ENCODE measurements at places on chromosomes 2 and 18. TPM values are rescaled to one million over a fixed set of nuclear protein-coding genes. Genes with fewer than 3 reads are reported as not detected.
A peak's percentile ranks its signal among the peaks of the same experiment; 100 is the strongest.

GRCh38 chr2:21289989-21290388, 166.2 kb downstream of the TDRD15 start:
- DNase-seq, result no peak

GRCh38 chr2:126831234-126832005, 67.3 kb upstream of the TEX51 start:
- peak; percentile 100 for DNase-seq

GRCh38 chr18:79478484-79479115, 82.9 kb downstream of the NFATC1 start:
- DNase-seq, result no peak

The ALMS1 gene
- total RNA-seq, result 12.3 TPM

- no peak for DNase-seq
Observed at GRCh38 chr2:190407662-190408537, at the start of gene MFSD6. Gene MFSD6, plus strand, starts transcription at chr2:190408355. Its CDS starts 27,675 bp downstream, at chr2:190436030.

GRCh38 chr2:101302016-101302415, 6.5 kb downstream of the RNF149 start:
- no peak for DNase-seq

- DNase-seq, result no peak
Observed at GRCh38 chr2:200081236-200081635, 125.9 kb downstream of the MAIP1 start.

The ABCB11 gene
- total RNA-seq, result under 0.01 TPM

GRCh38 chr2:127661949-127662510, 13.3 kb downstream of the LIMS2 start:
- no peak for DNase-seq

DNA sequence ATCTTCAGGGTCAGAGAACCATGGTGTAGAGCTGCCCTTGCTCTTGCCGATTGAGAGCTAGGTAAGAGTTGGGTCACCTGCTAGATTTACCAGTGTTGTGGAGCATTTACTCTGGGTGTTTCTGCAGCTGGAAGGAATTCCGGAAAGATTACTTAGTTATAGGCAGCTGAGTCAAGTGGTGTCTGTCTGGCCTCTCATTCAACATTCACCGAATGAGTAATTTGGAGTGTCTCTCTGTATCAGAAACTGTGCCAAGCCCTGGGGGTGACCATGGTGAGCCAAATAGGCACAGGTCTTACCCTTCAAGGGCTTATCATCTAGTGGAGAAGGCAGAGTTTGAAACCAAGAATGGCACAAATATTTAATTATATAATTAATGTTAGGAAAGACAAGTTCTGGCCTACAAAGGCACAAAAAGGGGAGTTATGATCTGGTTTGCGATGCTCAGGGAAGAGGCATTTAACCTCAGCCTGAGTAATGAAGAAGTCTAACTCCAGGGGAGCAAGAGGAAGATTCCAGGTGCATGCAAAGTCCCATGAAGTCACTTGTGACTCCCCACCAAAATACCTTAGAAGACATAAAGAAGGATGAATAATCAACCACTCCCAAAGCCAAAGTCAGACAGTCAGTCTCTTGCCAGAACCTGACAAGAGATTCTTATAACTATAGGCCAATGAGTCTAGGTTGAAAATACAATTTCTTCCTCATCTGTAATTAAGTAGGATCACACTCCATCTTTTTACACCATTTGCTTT, 12.5 kb downstream of the SETBP1 start:
- peak; percentile 62 for DNase-seq

- no peak for DNase-seq
Observed at GRCh38 chr2:200054681-200055468, 99.5 kb downstream of the MAIP1 start.

- peak; percentile 86 for DNase-seq
Observed at GRCh38 chr2:31440764-31441163, 26.2 kb upstream of the XDH start.
